ENCODE measurements at places on chromosomes 2 and 18. TPM values are rescaled to one million over a fixed set of nuclear protein-coding genes. Genes with fewer than 3 reads are reported as not detected.

The ACP1 gene
- 115 TPM for total RNA-seq

DNA sequence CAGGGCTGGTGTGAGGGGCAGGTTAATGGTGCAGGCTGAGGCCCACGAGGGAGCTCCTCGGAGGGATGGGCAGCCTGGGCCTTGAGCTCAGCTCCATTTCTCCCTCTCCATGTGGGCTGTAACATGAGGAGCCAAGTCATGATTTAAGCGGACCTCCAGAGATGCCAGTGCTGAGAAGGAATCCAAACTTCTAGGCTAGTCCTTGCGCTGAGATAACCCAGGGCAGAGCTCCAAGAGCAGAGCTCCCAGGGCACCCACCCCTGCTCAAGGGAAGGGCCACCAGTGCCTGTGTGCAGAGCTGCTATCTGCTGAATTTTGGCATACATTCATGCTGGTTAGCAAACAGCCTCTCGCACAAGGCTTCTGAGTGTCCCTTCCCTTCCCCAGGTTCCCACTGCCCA lies 95.1 kb downstream of the MRO start:
- DNase-seq, result no peak

- no peak for DNase-seq
Observed at GRCh38 chr2:84687498-84688149, 171.3 kb downstream of the DNAH6 start.

- no peak for DNase-seq
Observed at GRCh38 chr2:50347358-50348044, 684.4 kb downstream of the NRXN1 start.

- DNase-seq, result no peak
Observed at GRCh38 chr2:70964596-70965386, 13.6 kb upstream of the ANKRD53 start.

Measured in PC-9 (cell line).